ENCODE measurements at places on chromosomes 1 and 21.

DNA sequence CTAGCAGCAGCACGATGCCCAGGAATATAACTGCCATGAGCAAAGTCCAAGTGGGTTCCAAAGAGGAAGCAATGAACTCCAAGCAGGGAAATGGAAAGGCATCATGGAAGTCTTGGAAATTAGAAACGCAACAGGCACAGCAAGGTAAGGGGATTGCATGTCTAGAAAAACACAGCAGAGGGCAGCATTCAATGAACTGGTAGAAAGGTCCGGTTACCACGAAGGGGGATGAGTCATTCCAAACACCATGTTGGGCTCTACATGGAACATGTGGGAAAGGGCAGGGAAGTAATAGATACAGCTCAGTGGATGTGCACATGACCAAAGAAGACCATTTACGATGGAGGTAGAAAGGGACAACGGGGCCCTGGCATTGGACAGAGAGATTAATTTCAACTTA lies 36.4 kb downstream of the RXRG start:
- DNase-seq, result no peak

- DNase-seq, result peak; percentile 3
Observed at GRCh38 chr1:218377143-218377660, 32.1 kb downstream of the TGFB2 start.

DNA sequence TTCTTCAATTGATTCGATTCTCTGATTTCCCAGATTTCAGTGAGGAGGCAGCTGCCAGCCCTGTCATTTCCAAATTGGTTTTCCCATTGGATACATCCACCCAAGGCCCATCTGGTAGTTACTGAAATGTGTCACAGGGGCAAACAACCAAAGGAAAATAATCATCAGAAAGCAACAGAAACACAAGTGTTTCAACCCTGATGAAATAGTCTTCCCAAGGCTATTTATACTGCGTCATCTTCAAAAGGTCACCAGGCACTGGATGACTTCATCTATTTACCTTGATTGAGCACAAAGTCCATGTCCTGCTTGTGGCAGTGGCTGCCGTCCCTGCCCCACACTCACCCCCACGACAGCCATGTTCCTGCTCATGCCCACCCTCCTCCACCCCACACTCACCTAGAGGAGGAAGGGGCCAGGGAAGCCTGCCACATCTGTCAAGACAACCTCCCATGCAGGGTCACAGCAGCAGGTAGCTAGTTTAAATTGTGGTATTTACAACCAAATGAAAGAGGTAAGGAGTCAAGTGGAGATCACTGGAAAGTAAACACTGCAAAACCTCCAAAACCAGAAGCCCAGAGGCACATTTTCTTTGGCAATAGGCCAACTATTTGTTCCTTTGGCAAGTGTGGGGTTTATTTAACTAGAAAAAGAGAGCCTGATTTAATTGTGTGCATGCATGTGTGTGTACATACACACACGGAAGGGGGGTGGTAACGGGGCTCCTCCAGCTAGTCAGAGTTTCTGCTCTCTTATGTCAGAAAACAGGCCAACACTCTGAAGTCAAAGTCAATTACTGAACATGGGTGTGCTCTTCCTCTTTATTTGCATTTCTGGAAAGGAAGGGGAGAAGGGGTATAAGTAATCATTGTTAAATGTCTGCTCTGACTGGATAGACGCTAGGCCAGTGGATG lies 49.5 kb upstream of the RAB4A start:
- no peak for DNase-seq

- DNase-seq, result no peak
Observed at GRCh38 chr1:189627427-189627826, 850.2 kb downstream of the BRINP3 start.

- DNase-seq, result no peak
Observed at GRCh38 chr1:176719447-176719846, 256.5 kb downstream of the PAPPA2 start.

- DNase-seq, result no peak
Observed at GRCh38 chr1:185473186-185473585, 156.1 kb upstream of the IVNS1ABP start.

GRCh38 chr1:36836916-36837315 lies 197.4 kb downstream of the GRIK3 start:
- DNase-seq, result no peak

- DNase-seq, result no peak
Observed at GRCh38 chr1:230854423-230854822, 13.9 kb downstream of the C1orf198 start.

All from activated CD4-positive, CD25-positive, alpha-beta regulatory T cell (primary cell).